ENCODE measurements at places on chromosomes 5 and 9.

DNA sequence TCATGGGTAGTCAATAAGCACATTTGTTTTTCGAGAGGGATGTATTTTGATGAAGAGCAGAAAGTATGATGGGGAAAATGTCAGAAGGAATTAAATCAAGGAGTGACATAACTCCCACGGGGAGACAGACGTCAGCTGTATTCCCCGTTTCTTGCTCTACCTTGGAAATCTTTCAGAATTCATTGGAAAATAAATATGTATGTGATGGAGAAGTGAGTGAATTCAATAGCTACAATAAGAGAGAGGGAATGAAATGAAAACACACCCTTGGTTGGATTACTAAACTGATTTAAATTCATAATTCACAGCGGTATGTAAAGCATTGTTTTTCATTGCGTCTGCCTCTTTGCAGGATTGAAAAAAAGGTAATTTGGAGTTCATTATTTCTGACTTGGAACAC is 209.7 kb upstream of the KLF4 start:
- DNase-seq: no peak

GRCh38 chr5:95728494-95729114 is 2.5 kb upstream of the RHOBTB3 start:
- no peak for DNase-seq

- no peak for DNase-seq
Measured at GRCh38 chr5:142296914-142297417, 27.9 kb downstream of the SPRY4 start.

GRCh38 chr5:161273410-161273809 is 273.1 kb downstream of the GABRB2 start:
- DNase-seq: no peak

DNA sequence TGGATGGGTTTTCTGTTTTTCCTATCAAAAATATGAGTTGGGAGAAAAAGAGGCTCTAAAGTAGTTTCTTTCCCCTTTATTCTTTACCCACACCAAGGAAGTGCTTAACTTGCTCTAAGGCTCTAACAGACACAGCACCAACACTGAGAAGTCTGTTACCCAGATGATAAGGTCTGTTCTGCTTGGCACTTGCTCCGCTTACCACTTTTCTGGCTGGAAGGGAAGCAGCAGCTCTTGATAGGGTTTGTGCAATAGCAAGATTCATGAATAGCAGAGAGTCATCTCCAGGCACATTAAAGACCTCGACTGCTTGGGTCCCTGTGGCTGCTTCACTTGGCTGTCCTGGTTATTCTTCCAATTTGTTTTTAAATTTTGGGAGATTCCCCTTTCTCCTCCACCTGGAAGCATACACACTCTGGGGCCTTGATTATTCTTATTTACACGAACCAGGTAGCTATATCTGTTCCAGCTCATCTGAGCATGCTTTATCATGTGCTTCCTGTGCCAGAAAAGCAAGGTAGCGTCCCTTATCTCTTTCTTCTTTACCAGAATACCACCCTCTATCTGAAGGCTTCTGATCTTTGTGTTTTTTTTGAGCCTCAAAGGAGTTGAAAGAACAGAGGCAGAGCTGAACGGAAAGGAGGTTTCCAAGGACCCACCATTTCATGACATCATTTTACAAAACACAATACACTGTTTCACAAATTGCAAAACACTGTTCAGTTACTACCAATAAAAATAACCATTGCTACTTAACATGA is 24.8 kb downstream of the PPP3R2 start:
- peak; percentile 31 for DNase-seq

- DNase-seq: no peak
Measured at GRCh38 chr5:36777105-36777757, 99.3 kb upstream of the NIPBL start.

DNA sequence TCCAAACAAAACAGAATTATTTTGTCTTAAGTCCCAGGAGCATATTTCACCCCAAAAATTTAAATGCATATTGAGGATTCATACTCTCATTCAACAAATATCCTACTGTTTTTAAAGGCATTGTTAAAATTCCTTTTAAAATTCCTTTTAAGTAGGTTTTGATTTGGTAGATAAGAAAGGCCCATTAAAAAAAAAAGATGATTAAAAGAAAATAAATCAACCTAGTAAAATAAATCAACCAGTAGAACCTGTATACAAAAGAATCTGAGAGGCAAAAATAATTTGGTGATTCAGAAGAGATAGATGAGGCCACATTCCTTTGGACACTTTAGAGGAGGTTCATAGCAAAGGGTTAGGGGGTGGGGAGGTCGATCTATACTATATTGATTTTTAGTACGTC is 585.3 kb upstream of the TLE4 start:
- no peak for DNase-seq

- no peak for DNase-seq
Measured at GRCh38 chr5:158354958-158355357, 496.0 kb upstream of the CLINT1 start.

DNA sequence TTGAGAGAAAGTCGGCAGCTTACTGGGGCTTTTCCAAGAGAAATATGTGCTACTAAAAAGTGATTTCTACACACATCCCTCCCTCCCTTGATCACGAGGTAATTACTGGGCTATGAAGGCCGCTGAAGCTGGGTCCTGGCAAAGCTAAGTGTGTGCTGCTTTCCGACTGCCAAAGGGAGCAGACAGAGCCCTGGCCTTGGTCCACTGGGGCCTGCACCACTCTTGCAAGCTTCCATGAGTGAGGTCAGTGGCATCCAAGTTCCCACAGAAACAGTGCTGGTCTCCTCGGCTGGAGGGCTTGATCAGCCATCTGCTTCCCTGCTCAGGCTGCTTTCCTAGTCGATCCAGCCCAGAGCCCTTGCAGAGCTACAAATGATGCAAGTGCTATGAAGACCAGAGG is 154.8 kb upstream of the LHFPL2 start:
- DNase-seq: no peak

DNA sequence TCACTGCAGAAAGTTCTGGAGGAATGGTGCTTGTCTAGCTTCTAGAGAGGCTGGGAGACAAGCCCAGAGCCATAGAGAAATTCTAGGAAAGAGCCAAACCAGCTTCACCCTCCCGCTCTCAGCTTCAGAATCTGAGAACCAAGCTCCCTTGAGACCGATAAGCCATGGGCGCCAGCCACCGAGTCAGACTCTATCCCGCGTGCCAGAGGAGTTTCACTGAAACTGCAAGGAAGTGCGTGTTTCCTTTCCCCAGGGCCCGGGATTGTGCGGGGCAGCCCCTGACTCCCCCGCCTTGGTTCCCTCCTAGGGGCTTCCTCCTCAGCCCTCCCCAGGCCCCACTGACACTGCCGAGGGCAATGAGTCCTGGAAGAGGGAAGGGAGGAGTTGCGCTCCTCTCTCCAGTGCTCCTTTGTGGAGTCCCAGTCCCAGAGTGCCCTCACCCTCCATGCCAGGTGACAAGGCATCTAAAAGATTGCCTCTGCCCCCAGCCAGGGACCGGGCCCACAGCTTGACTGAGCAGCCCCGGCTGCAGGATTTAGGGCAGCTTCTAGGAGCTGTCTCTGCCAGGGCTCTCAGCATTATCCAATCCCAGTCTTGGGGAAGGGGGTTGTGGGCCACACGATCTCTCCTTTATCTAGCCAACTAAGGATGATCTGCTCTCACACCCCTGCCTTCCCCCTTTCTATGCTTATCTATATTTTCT is 18.4 kb upstream of the TCF7 start:
- no peak for DNase-seq

- DNase-seq: no peak
Measured at GRCh38 chr9:86481466-86481865, 127.3 kb upstream of the TUT7 start.
